NCI-H69 (cell line): ENCODE measurements at places on chromosomes 5 and 9.

DNA sequence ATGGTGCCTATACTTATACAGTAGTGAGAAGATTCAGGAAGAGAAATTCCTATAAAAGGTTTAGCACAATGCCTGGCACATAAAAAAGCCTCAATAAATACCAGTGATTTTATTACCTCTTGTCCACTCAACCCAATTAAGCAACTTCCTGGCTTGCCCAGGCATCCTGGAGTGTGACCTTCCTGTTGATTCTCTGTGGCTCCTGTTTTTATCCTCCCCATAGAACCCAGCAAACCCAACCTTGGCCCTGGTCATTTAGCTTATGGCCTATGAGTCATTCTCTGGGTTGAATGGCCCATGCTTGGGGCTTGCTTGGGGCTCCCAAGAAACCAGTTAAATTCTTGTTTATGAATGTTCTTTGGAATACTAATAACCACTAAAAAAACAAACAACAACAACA, 21.4 kb upstream of the SPARC start:
- peak; percentile 15 for DNase-seq

GRCh38 chr5:39816866-39817265, 392.1 kb upstream of the DAB2 start:
- no peak for DNase-seq

DNA sequence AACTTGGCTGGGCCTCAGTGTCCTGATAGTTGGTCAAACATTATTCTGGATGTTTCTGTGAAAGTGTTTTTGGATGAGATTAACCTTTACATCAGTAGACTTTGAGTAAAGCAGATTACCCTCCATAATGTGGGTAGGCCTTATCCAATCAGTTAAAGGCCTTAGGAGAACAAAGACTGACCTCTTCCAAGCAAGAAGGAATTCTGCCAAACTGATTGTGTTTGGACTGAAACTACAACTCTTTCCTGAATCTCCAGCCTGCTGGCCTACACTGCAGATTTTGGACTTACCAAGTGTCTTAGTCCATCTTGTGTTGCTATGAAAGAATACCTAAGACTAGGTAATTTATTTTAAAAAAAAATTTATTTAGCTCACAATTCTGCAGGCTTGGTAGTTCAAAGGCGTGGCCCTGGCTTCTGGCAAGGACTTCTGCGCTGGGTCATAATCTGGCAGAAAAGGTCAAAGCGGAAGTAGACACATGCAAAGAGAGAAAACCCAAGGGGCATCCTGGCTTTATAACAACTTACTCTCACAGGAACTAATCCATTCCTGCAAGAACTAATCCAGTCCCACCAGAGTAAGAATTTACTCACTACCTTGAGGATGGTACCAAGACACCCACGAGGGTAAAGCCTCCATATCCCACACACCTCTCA, 8.6 kb upstream of the ARHGEF37 start:
- no peak for DNase-seq

- DNase-seq = no peak
Observed at GRCh38 chr9:89514956-89515355, 17.0 kb upstream of the SEMA4D start.

DNA sequence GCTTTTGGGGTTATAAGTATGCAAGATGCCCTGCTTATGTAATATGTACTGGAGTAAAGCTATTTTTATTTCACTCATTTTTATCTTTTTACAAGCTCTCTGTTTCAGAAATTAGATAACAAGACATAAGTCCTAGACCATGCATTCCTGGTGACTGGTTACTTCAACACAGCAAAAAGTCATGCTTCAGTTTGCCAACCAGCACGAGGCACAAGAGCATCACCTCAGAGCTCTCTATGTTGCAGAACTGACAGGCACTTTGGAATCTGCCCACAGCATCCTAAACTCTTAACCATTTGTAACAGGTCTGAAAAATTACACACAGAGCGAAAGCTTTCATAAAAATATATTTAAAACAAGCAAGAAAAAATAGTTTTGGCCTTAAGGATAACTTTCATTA, 112.8 kb downstream of the MARCHF11 start:
- no peak for DNase-seq

GRCh38 chr9:112439825-112440224, 46.8 kb upstream of the KIAA1958 start:
- DNase-seq = peak; percentile 70

DNA sequence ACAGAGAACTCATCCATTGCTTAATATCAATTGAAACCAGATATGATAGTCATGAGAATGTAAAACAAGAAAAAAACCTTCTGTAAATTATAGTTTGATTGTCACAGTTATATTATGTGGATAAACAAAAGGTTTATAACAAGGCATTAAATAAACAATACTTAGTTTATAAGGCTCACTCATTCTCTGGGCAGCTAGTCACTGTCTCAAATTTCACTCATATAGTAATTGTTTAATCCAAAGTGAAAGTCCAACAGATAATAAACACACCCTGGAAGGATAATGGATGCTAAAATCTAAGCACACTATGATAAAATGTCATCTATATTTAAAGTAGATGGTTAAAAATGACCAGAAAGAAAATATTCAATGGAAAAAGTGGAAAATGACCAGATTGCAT, 30.8 kb upstream of the SLC12A2 start:
- DNase-seq = no peak

DNA sequence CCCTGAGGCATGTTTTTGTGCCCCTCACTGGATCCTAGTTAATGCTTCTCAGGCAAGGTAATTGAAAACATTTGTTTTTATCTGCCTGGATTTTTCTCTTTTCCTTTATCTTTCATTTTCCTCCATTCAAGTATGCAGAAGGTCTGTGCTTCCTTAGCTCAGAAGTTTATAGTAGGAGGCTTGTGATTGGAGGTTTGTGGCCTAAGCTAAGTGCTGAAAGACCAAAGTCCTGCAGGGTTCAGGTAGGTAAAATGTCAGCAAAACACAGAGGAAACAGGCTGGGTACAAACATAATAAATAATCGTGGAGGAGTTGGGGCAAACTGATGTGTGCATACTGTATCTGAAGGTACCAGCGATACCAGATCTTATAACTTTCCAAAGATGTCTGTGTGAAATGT, 230.9 kb upstream of the KLF4 start:
- DNase-seq = no peak

- DNase-seq = no peak
Observed at GRCh38 chr5:132429463-132430440, 60.2 kb downstream of the SLC22A5 start.

- DNase-seq = no peak
Observed at GRCh38 chr5:75907651-75908050, 175.5 kb upstream of the SV2C start.

DNA sequence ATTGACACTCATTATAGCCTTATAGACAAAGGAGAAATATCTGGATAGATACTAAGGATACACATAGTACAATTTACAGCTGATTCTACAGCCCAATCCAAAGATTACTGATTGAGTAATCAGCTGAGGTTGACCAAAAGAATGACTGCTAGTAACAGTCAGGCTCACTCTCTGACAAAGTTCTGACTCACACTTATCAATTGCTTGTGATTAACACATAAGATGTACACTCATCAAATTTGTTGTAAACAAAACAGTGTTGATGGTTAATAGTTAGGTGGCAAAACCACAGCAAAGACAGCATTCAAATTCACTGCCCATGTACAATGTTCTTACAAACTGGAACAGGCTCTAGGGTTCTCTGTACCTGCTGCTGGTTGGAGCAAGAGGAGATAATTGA, 422.7 kb downstream of the TLE1 start:
- DNase-seq = no peak

GRCh38 chr9:35051069-35051967, 21.1 kb downstream of the VCP start:
- DNase-seq = peak; percentile 42
